ENCODE measurements at places on chromosomes 2 and 18.

DNA sequence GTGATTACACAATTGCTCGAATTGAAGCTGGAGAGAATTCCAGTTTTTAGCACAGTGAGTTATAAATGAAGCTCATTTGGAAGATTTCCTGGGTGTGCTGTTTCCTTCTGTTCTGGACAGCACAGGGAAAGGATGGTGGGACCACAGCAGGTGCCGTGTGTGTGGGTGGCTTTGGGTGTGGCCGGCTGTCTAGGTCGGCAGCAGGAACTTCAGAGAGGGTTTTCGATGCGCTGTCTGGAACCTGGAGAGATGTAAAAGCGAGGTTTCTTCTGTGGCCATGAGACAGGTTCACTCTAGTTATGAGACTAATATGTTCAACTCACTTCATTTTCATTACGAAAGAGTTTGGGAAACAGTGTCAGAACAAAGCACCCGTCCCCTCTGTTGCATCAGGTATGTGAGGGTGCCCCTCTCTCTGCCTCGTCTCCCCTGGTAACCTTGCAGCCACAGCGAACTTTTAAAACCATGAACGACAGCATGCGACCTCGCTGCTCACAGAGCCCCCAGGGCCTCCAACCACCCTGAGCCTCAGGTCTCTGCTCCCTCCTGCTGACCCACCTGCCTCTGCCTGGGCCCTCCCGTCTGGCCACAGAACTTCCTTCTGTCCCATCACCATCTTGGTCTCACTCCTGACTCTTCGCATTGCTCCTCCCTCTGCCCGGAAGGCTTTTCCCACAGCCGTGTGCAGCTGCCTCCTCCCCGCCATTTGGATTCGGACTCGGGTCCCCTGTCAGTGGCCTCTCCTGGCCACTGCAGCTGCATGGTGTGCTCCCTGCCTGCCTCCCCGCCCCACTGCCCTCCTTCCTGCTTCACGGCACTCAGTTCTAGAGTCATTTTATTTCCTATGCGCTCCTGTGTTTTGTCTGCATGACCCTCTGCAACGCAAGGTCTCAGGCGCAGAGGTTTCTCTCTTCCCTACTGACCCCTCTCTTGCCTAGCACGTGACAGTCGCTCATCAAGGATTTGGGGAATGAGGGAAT lies 151.2 kb downstream of the NDUFA10 start:
- DNase-seq = no peak

DNA sequence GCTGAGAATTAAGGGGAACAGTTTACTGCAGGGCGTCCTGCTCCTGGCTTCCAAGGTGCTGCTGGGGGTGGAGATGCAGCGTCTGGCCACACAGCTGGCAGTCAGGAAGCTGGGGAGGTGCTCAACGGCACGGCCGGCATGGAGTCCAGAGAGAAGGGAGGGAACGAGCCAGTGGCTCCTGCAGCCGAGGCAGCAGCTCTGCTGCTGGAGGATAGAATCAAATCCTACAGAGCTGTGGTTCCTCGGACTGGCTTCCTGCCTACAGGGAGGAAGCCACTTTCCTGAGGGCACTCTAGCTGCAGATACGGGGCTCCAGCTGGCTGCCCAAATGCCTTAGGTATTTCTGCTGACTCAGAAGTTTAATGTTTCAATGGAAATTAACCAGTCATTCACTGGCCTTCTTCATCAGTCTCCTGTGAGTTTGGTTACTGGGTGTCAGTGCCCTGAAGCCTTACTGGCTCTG lies 266.3 kb downstream of the TWIST2 start:
- no peak for DNase-seq

GRCh38 chr18:63999871-64000270 lies 30.0 kb downstream of the SERPINB8 start:
- no peak for DNase-seq

GRCh38 chr2:195279840-195280427 lies 377.1 kb upstream of the SLC39A10 start:
- no peak for DNase-seq

DNA sequence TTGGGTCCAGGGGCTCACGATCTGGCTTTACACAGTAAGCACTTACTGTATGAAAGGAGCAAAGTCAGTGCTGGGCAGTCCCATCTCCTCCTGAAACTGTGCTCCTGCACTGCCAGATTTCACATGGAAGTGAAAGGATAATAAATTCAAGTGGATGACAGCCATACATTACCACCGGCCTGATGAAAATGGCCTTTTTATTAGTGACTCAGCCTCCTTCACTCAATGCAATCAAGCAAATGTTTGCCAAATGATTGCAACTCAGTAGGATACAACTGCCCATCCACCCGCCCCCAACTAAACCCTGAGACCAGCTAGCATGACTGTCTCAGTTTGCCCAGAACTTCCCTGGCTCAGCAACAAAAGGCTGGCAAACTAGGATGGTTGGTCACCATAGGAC lies 77.1 kb downstream of the MYO5B start:
- DNase-seq = no peak

DNA sequence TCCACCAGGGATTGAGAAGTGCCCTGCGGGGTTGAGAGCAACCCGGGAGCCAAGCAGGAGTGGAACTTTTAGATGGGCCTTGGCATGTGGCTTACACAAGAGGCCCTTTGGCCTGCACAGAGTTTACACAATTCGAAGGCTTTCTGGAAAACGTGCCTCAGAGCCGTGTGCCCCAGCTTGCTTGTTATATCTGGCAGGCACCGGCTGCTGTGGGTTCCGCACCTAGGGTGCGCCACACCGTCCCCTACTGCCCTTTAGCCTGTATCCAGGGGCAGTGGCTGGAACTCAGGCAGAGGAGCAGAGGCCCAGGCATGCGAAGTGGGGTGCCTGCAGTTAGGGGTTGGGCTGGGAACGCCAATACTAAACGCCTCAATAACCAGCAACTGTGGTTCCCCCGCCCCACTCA lies 32.9 kb upstream of the EDAR start:
- DNase-seq = no peak

- no peak for DNase-seq
These were observed 221.1 kb downstream of the GALR1 start for GRCh38 chr18:77470569-77471413.

DNA sequence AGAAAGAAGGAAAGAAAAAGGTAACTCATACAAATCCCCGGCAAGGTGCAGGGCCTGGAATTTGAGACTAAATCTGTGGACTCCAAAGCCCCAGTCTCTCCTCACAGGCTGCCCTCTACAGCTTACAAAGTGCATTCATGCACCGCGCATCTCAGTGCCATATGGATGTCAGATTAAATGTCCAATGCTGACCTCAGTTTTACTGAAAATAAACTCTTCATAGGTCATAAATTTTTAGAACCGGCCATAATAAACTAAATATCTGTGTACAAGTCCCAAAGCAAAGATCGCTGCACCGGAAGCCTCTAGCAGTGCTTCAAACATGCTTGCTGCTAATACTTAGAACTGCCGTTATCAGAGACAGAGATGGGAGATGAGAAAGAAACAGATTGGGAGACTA lies 17.7 kb downstream of the ST6GAL2 start:
- no peak for DNase-seq

DNA sequence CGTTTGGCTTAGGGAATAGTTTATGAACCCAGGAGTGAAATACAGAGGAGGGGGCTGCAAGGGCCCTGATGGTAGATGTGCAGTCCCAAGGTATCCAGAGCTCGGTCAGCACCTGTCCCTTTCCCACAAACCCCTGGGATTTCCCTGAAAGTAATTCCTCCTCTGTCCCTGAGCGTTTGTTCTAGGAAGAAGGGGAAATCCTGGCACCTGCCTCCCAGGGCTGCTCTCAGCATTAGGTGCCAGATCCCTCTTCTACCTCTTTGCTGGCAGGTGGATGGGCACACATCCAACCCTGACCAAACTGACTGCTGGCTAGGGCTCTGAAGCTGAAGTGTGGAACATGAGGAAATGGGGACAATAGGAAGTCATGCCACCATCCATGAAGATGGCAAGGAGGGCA lies 824.0 kb downstream of the SLC4A3 start:
- no peak for DNase-seq

DNA sequence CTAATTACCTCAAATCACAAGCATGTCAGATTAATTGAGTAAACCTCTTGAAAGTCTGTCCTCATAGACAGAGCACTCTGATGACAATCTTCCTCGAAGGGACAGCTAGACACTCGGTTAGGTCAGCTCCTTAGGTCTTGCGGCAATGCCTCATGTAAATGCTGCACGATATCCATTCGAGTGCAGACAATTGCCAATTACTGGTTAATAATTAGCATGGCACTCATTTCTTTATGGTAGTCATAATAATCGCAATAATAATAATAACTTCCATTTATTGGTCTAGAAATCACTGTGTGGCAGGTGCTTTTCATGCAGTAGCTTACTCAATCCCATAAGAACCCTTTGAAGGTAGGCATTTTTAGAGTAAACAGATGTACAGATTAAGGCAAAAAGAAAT lies 44.7 kb upstream of the DSC1 start:
- DNase-seq = no peak

DNA sequence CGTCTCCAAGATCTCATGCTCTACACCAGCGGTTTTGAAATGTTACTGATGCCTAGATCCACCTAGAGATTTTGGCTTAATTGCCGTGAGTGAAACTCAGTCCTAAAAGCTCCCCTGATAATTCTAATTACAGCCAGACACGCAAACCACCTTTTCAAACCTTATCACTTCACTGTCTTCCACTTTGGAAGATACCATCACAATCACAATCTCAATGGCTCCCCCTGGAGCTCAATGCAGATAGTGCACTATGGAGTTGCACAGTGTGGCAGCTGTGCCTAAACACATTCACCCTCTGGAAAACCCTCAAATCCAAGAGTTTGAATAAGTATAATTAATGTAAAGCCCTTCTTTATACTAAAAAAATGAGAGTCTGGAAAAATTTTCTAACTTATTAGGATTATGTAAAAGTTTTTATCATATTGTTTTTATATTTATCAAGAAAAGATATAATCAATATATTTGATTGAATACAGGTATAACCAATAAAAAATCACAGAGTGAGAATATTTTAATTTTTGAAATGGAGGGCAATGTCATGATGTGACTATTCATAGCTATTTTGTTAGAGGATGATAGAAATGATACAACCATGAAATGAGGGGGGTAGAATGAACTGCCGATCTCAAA lies 102.9 kb upstream of the SLC8A1 start:
- peak; percentile 9 for DNase-seq

- no peak for DNase-seq
These were observed 95.6 kb downstream of the NUP35 start for GRCh38 chr2:183219888-183220287.

DNA sequence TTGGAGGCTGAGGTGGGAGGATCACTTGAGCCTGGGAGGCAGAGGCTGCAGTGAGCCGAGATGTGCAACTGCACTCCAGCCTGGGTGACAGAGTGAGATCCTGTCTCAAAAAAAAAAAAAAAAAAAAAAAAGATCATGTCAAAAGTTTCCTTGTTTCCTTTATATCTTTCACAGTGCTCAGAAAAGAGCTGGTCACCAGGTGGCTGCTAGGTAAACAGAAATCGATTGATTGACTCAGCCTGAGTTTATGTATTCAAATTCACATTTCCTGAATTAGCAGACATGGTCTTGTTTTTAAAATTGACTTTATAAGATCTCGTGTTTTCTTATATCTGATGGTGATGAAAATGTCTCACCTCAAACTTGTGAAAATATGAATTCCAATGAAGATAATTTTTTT lies 261.8 kb upstream of the FANCL start:
- DNase-seq = no peak

DNA sequence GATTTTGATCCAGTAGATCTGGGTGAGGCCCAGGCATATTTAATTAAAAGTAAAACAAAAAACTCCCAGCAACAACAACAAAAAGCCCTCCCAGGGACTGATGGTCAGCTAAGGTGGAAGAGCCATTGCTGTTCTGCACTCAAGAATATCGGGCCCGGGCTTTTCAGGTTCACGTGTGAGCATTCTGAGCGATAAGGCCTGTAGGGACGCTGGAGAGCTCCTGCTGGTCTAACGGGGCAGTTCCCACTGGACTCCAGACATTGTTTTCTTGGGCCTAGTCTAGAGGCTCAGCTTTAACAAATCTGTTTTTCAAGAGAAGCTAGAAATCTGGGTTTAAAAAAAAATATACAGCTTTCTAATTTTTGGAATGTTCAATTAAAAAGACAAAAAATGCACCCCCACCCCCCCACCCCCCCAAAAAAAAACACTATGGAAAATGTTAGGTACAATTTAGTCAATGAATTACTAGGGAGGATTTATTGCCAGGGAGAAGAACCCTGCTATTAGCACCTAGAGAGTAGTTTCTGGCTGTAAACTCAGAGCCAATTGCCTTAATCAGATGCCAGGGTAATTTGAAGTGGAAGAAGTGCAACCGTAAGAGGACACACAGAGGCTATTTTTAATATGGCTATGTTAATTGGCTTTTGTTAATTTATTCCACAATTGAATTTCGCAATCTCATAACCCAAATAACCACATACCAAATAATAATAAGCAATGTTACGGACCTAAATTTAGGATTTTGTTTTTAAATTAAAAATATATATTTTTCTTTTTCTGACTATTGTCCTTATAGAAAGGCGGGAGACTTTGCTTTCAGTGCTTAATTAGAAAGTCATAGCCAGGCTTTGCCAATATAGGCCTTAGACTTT lies 78.9 kb downstream of the MAP4K4 start:
- DNase-seq = no peak

GRCh38 chr2:205751569-205752031 lies 69.3 kb downstream of the NRP2 start:
- DNase-seq = no peak

DNA sequence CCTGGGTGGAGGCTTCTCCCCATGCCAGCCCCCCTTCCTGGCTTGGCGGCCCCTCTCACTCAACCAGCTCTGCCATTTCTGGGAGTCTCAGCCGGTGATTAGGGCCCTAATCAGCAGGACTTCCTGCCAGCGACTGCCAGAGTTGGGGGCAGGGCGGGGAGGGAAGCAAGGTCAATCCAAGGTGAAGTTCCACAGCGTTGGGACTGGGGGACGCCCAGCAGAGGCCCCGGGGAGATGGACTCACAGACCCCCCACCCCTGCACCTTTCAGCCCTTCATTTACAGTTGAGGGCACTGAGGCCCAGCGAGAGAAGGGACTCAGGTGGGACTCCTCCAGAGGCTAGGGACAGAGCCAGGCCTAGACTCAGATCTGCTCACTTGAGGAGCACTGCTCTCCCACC lies 65.3 kb downstream of the TNS1 start:
- no peak for DNase-seq

GRCh38 chr18:11110509-11110908 lies 38.9 kb downstream of the PIEZO2 start:
- DNase-seq = no peak

DNA sequence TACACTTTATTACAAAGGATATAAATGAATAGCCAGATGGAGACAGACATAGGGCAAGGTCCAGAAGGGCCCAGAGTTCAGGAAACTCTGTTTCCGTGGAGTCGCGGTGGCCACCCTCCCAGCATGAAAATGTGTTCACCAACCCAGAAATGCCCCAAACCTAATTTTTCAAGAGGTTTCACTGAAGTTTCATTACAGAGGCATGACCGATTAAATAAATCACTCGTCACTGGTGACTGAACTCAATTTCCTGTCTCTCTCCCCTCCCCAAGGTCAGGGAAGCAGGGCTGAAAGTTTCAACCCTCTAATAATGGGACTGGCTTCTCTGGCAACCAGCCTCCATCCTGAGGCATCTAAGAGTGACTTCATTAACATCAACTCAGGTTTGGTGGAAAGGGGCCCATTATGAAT lies 22.4 kb downstream of the USP40 start:
- DNase-seq = no peak

- no peak for DNase-seq
These were observed 135.7 kb downstream of the NUP35 start for GRCh38 chr2:183259921-183260320.

- no peak for DNase-seq
These were observed 78.6 kb downstream of the PTPRM start for GRCh38 chr18:7645756-7646155.
